ENCODE measurements at places on chromosomes 16 and 17. TPM values are rescaled to one million over a fixed set of nuclear protein-coding genes. Genes with fewer than 3 reads are reported as not detected.

DNA sequence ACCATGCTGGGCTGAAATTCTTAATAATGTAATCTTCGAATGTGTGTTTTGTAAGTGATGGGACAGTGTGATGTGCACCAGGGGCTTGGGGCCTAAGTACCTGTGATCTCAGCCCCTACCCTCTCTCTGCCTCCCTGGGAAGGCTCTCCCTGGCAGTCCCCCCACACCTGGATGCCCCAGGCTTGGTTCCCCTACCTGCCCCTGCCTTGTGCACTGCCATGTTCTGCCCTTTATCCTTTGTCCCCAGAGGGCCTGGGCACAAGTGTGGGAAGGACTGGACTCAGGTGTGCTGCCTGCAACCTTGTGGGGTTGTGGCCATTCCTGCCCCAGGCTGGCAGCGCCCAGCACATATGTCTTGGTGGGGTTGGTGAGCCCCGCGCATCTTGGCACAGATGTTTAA lies 55.4 kb upstream of the CREBBP start:
- H3K4me3 ChIP-seq, result no peak overlapping the region
- DNase-seq, result no peak
- no peak overlapping the region for H3K27ac ChIP-seq
- H3K27me3 ChIP-seq, result no peaks in the 10 kb centered on the region

- H3K4me1 ChIP-seq, result peaks cover 8% of the 10 kb centered on the region
- H3K27ac ChIP-seq, result no peak within 1 kb of the TSS
- H3K36me3 ChIP-seq, result no peaks in the 10 kb centered on the region
These were observed at the start of gene ADAP2 for GRCh38 chr17:30921544-30922196. Gene ADAP2 (plus strand): TSS chr17:30921945. CDS start chr17:30922015, 70 bp downstream.

DNA sequence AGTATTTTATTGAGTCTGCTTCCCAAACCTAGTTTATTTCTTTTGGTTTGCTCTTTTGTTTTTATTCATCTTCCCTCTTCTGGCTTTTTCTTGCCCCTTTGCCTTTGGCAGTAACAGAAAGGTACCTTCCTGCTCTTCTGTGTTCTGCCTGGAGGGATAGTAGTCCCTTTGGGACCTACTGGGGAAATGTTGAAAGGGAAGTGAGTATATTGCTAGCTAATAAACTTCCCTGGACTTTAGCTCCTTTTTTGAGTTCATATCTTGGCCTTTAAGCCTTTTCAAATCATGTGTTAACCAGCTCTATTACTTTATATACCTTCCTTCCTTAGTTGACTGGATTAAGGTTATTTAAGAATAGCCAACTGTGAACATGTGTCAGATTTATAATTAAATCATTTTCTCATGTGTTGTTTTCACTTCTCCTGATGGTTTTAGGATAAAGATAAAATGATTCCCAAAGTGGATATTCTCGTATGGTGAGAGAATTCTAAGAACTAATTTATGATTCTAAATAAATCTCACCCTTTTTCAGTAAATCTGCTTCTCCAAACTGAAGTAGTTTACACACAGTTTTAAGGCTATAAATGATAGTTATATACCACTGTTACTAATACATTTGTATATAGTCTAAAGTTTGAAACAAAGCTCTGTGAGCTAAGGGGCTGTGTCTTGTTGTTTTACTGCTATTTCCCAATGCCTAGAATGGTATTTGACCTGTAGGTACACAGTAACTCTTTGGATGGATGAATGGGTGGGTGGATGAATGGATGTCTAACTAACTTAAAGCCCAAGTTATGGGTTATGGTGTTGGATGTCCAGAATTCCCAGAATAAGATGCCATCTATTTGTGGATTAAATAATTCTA lies 45.7 kb downstream of the OMG start:
- DNase-seq, result no peak
- H3K4me1 ChIP-seq, result no peaks in the 10 kb centered on the region

DNA sequence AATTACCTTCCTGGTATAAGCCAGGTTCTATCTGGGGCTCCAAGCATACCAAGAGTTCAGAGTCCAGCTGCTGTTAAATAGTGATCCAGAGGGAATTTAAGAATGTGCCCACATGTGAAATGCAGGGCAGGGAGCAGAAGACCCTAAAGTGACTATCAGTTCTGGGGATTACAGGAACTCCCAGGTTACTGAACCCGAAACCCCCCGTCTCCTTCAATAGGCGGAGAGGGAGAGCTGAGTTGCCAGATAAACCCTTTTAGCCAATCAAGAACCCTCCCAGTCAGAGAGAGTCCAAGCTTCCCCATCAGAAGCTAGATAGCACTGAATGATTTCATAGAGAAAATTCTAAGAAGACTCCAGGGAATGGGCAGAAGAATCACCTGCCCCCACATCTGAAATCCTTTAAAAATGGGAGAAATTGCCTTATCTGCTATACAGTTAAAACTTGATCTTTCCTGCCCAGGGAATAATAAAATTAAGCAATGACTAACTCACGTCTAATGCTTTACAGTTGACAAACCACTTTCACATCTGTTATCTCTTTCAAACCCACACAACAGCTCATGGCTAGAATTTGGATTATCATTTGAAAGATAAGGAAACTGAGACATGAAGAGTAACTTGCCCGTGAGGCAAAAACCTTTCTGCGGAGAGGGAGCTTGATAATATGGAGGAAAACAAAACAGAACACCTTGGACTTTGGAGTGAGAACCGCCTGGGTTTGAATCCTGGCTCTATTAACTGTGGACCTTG lies 10.2 kb downstream of the NOG start:
- H3K36me3 ChIP-seq, result no peaks in the 10 kb centered on the region
- no peaks in the 10 kb centered on the region for H3K27me3 ChIP-seq
- H3K4me1 ChIP-seq, result no peaks in the 10 kb centered on the region
- no peak for DNase-seq
- no peak overlapping the region for H3K4me3 ChIP-seq

Gene ZNF423
- 8.3 TPM for total RNA-seq

GRCh38 chr17:13273806-13274205 lies 256.0 kb upstream of the ELAC2 start:
- no peak overlapping the region for H3K27ac ChIP-seq
- H3K36me3 ChIP-seq, result no peaks in the 10 kb centered on the region
- H3K4me1 ChIP-seq, result no peaks in the 10 kb centered on the region
- no peak for DNase-seq

DNA sequence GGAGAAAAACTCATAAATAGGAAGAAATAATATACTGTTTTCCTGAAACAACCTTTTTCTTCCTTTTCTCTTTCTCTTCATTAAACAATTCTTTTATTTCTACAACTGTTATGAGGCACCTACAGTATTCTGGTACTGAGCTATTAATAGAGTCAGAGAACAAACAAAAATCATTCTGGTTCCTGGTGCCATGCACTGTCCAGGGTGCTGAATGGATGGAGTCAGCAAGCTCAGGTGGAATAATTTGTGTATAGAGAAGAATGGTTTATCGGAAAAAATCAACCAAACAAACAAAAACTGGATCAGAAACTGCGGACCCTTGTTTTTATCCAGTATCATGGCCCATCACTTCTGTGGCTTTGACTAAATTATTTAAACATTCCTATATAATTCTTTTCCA lies 430.3 kb upstream of the GOT2 start:
- no peaks in the 10 kb centered on the region for H3K36me3 ChIP-seq
- no peak overlapping the region for H3K27ac ChIP-seq
- no peak for DNase-seq
- H3K4me3 ChIP-seq, result no peak overlapping the region
- no peaks in the 10 kb centered on the region for H3K27me3 ChIP-seq

DNA sequence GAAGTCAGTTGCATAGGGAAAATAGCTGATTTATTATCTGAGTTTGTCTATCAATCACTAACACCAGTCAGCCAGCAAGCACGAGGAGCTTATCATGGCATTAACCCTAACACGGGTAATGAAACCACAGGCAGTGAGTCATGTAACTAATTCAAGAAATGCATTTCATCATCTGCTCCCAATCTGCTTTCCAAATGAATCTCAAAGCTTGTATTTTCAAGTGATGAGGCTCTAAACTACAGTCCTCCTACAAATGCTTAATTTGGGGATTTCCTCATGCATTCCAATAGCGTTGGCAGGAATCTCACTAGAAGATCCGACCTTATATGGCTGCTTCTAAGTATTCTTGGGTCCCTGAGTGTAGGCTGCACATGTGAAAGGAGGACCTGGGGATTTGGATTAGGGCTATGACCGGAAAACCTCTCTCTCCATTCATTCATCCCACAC lies 118.4 kb upstream of the HSBP1 start:
- no peaks in the 10 kb centered on the region for H3K36me3 ChIP-seq
- H3K4me3 ChIP-seq, result no peak overlapping the region
- no peaks in the 10 kb centered on the region for H3K4me1 ChIP-seq
- no peaks in the 10 kb centered on the region for H3K27me3 ChIP-seq

DNA sequence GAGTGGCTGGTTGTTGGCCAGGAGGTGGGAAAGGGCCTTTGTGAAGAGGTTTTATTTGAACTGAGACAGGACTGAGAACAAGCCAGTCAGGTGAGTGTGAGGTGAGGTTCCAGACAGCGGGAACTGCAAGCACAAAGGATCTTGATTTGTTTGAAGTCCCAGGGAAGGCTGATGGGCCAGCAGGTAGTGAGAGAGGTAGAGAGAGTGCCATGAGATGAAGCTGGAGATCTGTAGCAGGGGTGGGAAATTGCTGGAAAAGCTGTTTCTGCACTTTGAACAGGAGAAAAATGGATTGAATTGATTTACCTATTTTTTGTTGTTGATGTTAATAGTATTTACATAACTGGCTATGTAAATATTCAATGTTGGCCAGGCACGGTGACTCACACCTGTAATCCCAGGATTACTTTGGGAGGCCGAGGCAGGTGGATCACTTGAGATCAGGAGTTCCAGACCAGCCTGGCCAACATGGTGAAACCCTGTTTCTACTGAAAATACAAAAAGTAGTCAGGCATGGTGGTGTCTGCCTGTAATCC lies 7.7 kb upstream of the DCTPP1 start:
- no peaks in the 10 kb centered on the region for H3K36me3 ChIP-seq
- H3K27ac ChIP-seq, result no peak overlapping the region
- H3K4me1 ChIP-seq, result no peaks in the 10 kb centered on the region
- peak; percentile 17 for DNase-seq

Gene OR4D1
- not detected for total RNA-seq

DNA sequence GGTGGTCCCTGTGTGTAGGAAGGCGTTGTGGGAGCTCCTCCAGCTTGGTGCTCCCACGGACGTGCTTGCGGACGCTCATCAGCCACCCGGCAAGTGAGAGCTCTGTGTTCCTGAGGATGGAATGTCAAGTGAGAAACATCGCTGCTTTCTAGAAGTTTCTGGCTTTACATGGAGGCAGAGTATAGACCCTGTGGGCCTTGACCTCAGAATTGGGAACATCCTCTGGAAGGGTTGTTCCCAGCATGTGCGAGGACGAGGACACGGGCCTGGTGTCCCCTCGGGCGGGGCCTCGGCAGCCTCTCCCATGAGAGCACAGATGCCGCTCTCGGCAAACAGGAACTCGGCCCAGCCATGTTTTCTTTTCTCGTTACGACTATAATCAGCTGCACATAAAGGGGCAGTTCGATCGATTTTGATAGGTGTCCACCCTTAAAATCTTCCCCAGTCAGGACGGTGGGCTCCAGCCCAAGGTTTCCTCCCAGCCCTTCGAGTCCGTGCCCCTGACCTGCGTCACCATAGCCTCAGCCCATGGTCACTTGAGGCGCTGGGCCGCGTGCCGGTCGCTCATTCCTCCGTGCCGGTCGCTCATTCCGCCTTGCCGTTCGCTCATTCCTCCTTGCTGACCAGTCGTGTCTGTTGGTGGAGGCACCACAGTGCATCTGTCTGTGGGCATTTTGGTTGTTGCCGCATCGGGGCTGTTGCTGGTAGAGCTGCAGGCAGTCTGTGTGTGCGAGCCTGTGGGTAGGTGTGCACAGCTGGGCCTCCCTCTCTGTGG lies 91.3 kb upstream of the ZNF750 start:
- peaks cover 60% of the 10 kb centered on the region for H3K36me3 ChIP-seq
- no peak overlapping the region for H3K4me3 ChIP-seq
- DNase-seq, result no peak
- no peaks in the 10 kb centered on the region for H3K4me1 ChIP-seq

Gene SLC47A1
- total RNA-seq, result 48.6 TPM

- no peaks in the 10 kb centered on the region for H3K36me3 ChIP-seq
- peak; percentile 71 for DNase-seq
- no peak overlapping the region for H3K4me3 ChIP-seq
- H3K27ac ChIP-seq, result peak overlapping the region; percentile 59
These were observed 122.3 kb downstream of the MRTFB start for GRCh38 chr16:14193316-14193871.

GRCh38 chr16:9053006-9053601 lies 38.3 kb upstream of the HAPSTR1 start:
- H3K27me3 ChIP-seq, result no peaks in the 10 kb centered on the region
- no peak overlapping the region for H3K27ac ChIP-seq
- no peaks in the 10 kb centered on the region for H3K36me3 ChIP-seq
- DNase-seq, result peak; percentile 54
- H3K4me3 ChIP-seq, result no peak overlapping the region

Gene CDH8
- not detected for total RNA-seq

Gene MT1M
- total RNA-seq, result 39.6 TPM

- no peak overlapping the region for H3K4me3 ChIP-seq
- no peaks in the 10 kb centered on the region for H3K36me3 ChIP-seq
- DNase-seq, result no peak
These were observed 39.3 kb downstream of the SMPD3 start for GRCh38 chr16:68408967-68409366.

Gene NUDT7
- total RNA-seq, result 13.4 TPM

Gene PRSS21
- total RNA-seq, result 0.56 TPM

DNA sequence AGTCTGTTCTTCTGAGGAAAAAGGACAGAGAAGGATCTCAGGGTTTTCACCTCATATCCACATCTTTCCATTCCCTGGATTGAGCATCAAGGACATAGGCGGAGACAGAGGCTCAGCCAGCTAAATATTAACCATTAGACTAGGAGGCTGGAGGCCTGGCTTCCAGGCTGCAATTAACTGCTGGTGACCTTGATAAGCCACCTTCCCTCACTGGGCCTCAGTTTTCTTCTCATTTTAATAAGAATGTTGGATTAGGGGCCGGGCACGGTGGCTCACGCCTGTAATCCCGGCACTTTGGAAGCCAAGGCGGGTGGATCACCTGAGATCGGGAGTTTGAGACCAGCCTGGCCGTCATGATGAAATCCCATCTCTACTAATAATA lies 25.6 kb upstream of the CNOT1 start:
- no peaks in the 10 kb centered on the region for H3K4me1 ChIP-seq
- no peak overlapping the region for H3K27ac ChIP-seq
- no peaks in the 10 kb centered on the region for H3K27me3 ChIP-seq
- DNase-seq, result no peak
- no peaks in the 10 kb centered on the region for H3K36me3 ChIP-seq
- no peak overlapping the region for H3K4me3 ChIP-seq

Gene PIK3R5
- total RNA-seq, result 3.7 TPM

DNA sequence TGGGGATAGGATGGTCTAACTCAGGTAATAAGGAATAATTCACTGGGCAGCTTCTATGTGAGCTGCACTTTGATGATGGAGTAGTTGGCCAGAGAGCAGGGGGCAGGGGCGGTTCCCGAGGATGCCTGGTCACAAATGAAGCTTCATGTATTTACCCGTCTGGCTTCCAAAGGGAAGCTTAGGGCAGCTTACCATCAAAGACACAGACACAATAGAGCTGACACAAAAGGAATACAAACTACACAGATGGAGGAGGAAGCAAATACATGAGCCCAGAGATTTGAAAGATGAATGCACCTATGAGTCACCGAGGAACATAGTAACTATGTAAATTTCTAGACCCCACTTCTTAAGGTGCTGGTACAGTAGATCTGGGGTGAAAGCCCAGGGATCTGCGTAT lies 8.7 kb upstream of the EMP2 start:
- no peak for DNase-seq
- no peaks in the 10 kb centered on the region for H3K36me3 ChIP-seq
- no peaks in the 10 kb centered on the region for H3K4me1 ChIP-seq
- no peak overlapping the region for H3K27ac ChIP-seq

Gene RHBDF1
- total RNA-seq, result 20.4 TPM
